ENCODE measurements at places on chromosomes 2 and 18.

GRCh38 chr2:22520369-22521288 lies 864.4 kb upstream of the KLHL29 start:
- no peak for DNase-seq

DNA sequence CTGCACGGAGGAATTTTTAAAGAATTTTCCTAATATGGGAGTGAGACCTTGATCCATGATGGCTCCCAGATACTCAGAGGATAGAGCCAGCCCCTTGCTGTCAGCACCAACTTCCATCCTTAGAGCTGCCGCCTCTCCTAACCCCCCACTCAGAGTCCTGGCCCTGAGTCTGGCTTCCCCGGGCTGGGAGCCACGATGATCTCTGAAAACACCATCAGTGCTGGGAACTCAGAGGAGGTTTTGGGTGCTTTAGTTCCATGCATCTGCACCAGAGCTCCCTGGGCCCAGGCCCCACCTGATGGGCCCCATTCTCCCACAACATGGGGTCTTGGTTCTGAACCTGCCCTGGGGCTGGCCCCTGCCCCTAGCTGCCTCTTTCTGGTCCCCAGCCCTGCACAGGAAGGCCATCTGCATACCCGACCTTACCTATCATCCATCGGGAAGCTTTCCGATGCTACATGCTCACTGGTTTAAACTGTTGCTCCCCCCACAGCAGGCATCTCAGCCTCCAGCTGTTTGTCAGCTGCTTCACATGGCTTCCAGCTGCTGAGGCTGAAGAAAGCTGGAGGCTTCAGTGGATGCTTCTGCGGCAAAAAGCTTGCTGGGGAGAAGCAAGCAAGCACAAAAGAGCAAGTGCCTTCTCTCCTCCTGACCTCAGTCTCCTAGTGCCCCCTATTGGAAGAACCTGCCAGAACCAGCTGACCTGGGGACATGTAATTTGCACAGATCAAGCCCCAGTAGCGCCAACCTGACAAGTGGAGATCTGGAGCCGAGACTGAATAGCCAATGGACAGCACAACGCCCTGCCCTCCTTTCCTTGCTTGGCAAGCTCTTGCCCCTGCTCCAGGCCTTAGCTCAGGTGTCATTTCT lies 24.2 kb upstream of the RHOB start:
- DNase-seq, result no peak

DNA sequence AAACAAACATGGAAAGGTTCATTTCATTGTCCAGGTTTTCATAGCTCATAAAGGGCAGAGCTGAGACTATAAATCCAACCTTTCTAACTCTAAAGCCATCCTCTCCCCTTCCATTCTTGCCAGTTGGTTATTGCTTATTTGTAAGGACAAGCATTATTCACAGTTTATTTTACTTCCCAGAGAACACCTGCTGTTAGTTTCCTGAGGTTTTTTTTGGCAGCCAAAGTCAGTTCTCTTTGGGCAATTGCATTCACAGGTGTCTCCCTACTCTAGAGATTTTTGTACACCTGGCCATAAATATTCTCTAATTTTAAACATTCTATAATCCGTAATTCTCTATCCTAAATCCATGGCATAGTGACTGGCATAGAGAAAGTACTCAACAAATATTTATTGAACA lies 87.3 kb upstream of the SPHKAP start:
- no peak for DNase-seq

DNA sequence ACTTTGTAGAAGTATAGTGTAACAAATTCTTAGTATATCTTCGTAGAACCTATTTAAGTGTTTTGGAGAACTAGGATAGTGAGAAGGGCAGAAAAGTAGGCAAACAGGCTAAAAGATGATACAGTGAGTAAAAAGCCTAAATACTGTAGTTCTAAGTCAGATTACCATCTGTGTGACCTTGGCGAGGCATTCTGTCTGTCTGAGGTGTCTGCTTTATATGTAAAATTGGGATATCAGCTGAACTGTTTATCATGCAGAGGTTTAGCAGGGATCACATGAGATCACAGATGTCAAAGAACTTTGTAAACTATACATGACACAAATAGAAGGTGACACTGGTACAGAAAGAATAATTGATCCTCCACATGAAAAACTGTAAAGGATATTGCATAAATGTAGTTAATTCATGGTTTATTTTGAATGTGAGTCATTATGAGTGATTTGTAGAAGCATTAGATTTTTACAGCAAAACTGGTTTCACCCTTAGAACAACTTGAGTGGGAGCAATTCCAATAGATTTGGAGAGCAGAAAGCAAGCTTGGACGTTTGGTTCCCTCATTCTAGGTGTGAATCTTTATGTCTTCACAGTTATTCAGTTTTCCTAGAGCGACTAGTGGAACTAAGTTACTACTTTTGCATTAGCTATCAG lies 41.9 kb downstream of the TAF1B start:
- no peak for DNase-seq

DNA sequence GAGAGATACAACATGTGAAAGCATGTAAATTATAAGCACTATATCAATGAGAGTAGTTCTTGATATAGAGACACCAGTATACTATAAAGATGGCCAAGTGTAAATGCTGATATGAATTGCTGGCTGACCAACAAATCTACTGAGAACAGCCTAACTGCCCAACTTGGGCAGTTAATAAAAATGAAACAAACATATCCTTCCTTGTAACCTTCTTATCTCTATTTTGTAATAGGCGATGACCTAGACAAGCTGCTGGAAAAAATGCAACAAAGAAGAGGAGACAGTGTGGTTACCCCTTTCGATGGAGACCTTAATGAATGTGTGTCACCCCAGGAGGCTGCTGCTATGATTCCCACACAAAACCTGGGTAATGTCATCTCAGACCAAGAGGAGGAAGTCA lies 148.7 kb downstream of the ESCO1 start:
- DNase-seq, result no peak

GRCh38 chr2:174634130-174635014 lies 36.8 kb upstream of the WIPF1 start:
- DNase-seq, result peak; percentile 33

GRCh38 chr18:6580401-6580800 lies 149.1 kb upstream of the ARHGAP28 start:
- DNase-seq, result no peak

- DNase-seq, result no peak
Observed at GRCh38 chr2:188089901-188090300, 201.8 kb upstream of the GULP1 start.

DNA sequence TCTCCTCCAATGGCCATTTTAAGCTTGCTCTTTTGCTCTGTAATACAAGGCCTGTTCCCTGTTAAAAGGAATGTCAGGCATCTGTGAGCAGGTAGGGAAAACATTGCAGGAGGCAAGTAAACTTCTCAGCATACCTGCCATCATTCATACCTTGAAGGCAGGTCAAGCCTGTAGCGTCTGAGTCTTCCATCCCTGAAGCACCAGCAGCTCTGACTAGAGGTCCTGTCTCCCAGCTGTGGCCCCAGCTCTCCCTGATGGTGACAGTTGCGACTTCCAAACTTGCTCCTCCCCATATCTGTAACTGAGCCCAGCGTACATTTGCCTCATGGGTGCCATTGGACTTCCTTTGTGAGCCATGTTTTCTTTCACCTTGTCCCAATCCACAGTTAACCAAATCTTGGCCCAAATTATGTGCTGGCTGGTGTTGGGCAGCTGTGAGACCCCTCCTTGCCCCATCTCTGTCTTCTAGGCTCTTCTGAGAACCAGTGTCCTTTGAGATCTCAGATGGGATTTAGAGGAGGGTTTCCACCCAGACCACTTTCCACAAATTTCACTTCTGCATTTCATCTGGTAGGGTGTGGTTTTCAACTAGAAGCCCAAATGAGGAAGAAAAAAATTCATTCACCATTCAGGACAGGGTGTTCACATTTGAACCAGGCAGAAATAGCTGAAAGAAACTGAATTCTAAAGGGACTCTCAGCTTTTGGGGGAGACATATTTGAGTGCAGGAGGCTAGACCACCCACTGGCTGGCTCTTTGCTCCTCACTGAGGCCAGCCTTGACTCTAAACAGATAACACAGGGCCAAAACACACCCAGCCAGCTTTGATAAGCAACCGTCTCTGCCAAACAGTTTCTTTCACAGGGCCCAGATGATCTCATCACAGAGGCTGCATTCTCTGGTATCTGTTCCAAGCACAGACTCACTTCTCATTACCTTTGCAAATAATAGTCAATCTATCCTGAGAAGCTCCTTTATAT lies 66.4 kb upstream of the MSH2 start:
- DNase-seq, result no peak

DNA sequence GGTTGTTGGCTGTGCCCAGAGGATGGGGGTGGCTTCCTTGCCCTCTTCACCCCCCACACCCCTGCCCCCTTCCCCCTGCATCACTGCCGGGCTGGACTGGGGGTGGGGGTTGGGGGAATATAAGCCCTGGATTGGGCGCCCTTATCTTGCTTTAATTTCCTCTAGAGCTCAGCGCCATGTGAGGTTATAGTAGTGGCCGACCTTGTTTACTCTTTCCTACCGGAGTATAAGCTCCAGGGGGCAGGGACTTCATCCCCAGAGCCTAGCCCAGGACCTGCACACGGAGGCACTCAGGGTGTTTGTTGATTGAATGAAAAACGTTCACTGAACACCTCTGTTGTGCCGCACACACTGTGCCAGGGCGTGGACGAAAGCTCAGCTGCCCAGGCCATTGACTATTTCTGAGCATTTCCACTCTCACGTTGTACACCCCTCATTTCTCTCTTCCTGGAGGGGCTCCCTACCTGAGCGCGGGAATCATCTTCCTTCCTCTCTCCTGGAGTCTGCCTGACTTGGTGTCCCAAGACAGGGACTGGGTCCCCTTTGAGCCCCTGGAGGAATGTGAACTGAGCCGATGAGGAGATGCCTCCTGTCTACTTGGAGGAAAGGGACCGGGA lies 9.3 kb upstream of the SPATA3 start:
- no peak for DNase-seq

- peak; percentile 65 for DNase-seq
Observed at GRCh38 chr2:11750422-11750821, 4.0 kb downstream of the LPIN1 start.

DNA sequence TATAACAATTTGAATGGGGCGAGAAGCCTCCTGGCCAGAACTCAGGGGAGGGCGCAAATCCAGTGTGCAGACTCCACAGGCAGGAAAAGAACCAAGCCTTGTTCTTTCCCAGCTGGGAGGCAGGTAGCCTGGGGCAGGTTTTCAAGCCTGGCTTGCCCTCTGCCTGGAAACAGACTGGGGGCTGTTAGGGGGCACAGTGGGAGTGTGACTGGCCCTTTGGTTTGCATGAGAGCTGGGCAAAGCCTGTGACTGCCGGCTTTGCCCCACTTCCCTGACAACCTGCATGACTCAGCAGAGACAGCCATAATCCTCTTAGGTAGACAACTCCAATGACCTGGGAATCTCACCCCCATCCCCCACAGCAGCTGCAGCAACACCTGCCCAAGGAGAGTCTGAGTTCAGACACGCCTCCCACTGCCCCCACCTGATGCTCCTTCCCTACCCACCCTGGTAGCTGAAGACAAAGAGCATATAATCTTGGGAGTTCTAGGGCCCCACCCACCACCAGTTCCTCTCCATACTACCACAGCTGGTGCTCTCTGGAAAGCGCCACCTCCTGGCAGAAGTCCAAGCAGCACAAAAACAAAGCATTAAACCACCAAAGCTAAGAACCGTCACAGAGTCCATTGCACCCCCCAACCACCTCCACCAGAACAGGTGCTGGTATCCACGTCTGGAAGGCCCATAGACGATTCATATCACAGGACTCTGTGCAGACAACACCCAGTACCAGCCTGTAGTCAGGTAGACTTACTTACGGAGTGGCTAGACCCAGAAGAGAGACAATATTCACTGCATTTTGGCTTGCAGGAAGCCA lies 402.5 kb downstream of the STK39 start:
- DNase-seq, result no peak

- DNase-seq, result no peak
Observed at GRCh38 chr2:187581125-187581896, 27.1 kb upstream of the TFPI start.

DNA sequence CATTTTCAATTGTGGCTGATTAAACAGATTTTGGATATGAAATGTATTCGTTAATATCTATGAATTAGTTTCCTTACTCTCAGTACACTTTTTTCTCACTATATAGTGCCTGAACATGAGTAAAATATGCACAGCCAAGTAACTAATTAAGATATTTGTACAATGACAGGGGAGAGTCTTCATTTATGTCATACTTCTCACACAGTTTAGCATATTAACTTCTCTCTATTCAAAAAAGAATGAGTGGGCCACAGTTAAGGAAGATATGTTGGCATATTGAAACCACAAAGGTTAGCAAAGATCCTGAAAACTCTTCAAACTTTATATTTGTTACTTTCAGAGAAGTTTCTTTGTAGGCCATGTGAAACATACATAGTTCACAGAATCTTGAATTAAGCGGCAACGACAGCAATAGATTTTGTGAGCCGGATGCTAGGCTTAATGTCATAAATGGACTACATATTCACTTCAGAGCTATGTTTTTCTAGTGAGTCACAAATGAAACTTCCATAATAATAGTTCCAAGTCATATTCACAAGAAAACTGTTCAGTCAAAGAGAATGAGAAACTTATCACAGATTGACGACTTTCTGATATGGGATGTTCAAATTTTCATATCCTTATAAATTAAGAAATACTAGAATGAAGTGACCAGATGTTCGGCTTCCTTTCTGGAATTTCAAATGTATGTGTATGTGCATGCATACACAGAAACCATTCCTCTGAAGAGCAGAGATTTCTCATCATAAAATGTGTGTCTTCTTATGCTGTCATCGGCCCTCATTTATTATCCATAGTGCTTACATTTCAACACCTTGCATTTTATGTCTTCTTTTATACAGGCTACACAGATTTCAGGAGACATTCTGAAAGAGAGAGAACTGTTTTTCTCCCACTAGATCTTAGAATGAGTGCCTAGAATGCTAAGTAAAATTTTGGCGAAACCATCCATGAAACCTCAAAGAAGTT lies 584.0 kb downstream of the SATB2 start:
- no peak for DNase-seq

DNA sequence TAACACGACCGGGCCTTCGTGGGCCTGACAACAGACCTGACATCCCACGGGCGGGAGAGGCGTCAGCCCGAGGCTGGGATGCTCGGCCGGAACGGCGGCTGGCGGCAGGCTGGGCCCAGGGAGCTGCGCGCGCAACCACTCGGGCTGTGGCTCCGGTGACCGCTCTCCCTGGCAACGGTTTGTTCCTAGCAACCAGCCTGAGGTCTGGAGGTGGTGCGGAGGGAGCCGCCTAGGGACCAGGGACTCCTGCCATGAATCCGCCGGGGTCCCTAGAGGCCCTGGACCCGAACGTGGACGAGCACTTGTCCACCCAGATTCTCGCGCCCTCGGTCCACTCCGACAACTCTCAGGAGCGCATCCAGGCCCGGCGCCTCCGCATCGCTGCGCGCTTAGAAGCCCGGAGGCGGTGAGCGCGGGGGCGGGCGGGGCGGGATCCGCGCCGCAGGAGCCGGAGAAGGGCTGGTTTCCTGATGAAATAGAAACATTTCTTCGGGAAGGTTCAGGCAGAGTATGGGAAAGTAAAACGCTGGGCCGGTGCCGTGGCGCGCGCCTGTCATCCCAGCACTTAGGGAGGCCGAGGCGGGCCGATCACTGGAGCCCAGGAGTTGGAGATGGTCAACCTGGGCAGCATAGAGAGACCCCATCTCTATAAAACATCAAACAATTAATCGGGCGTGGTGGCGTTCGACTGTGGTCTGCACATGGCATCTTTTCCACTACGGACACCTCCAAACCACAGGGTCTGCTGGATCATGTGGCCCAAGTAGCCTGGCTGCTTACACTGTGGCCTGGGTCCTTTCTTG lies at the start of gene DRC1:
DRC1 (plus strand) TSS at position 182 of the 803 bp plus-strand sequence; CDS start at position 252, 70 bp downstream.
- no peak for DNase-seq

- no peak for DNase-seq
Observed at GRCh38 chr2:109277406-109277805, 148.4 kb downstream of the SH3RF3 start.

- DNase-seq, result no peak
Observed at GRCh38 chr18:71678144-71678543, 866.0 kb downstream of the CBLN2 start.

GRCh38 chr2:101356521-101356920 lies 30.8 kb downstream of the CREG2 start:
- DNase-seq, result no peak
